ENCODE measurements at places on chromosomes 3 and 15. TPM values are rescaled to one million over a fixed set of nuclear protein-coding genes. Genes with fewer than 3 reads are reported as not detected.

- peaks cover 5% of the 10 kb centered on the region for H3K27me3 ChIP-seq
- H3K4me3 ChIP-seq, result no peak overlapping the region
- H3K27ac ChIP-seq, result no peak overlapping the region
- H3K36me3 ChIP-seq, result no peaks in the 10 kb centered on the region
These were observed 15.6 kb downstream of the TMEM158 start for GRCh38 chr3:45210308-45211041.

The MNS1 gene
- not detected for total RNA-seq

DNA sequence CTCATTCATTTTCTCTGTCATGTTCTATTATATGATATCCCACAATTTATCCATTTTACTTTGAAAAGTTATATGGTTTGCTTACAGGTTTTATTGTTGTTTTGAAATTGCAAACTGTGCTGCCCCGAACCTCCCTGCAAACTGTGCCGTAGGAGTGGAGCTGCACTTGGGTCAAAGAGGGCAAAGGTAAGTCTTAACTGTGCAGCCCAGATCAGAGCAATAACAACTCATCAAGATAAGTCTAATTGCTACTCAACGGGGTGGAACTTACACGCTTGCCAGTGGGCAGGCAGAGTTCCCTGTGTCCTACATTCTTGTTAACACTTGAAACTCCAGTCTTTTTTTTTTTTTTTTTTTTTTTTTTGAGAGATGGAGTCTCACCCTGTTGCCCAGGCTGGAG is 33.2 kb downstream of the ZDHHC19 start:
- no peaks in the 10 kb centered on the region for H3K36me3 ChIP-seq
- H3K27ac ChIP-seq, result no peak overlapping the region
- no peak overlapping the region for H3K4me3 ChIP-seq
- H3K4me1 ChIP-seq, result peaks cover 53% of the 10 kb centered on the region
- H3K27me3 ChIP-seq, result no peaks in the 10 kb centered on the region

GRCh38 chr3:152938974-152939636 is 104.2 kb downstream of the P2RY1 start:
- H3K27ac ChIP-seq, result no peak overlapping the region
- H3K27me3 ChIP-seq, result no peaks in the 10 kb centered on the region

DNA sequence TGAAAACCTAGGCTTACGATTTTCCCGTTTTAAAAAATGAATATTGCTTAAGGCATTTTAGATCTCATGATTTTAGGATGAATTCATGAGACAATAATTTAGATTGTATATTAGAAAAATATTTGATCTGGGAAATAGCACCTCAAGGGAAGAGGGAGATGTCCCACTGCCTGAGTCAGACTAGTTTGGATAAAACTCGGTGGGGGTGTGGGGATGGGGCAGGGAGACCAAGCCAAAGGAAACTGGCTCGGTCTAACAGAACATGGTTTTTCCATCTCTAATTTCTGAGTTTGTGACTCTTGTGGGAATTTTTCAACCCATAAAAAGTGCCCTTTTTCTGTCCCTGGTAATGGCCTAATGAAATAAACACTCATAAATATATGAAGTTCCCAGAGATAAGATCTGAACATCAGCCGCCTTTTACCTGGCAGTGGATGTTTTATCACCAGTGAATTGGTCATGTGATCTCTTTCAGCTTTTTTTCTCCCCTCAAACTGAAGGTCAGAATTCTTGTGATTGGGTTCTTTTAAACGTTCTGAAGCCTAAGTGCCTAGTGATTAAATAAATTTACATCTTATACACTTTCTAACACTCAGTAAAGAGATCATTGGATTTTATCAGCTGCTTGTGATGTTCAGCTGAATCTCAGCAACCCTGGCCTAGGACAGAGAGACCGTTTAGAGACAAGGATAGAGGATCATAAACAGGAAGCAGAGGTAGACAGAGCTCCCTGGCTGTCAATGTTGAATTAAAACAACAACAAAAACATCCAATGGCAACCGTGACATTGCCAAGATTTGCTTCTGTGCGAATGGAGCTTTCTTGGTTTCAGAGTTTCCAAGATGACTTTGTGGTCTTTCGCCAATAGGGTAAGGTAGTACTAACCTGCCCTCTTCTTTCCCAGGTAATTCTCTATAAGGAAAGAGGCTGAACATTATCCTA is 1038.2 kb downstream of the MCTP2 start:
- H3K4me1 ChIP-seq, result no peaks in the 10 kb centered on the region
- no peaks in the 10 kb centered on the region for H3K27me3 ChIP-seq
- no peak overlapping the region for H3K27ac ChIP-seq

- H3K4me1 ChIP-seq, result peaks cover 17% of the 10 kb centered on the region
- H3K27ac ChIP-seq, result no peak overlapping the region
- no peak overlapping the region for H3K4me3 ChIP-seq
- DNase-seq, result no peak
- no peaks in the 10 kb centered on the region for H3K36me3 ChIP-seq
- H3K27me3 ChIP-seq, result no peaks in the 10 kb centered on the region
These were observed 53.9 kb upstream of the KLF13 start for GRCh38 chr15:31272558-31273257.

GRCh38 chr15:50234764-50235163 is 30.8 kb downstream of the HDC start:
- H3K27ac ChIP-seq, result no peak overlapping the region
- no peaks in the 10 kb centered on the region for H3K4me1 ChIP-seq

The SNTN gene
- total RNA-seq, result not detected

- no peak overlapping the region for H3K4me3 ChIP-seq
- peaks cover 9% of the 10 kb centered on the region for H3K36me3 ChIP-seq
- H3K4me1 ChIP-seq, result no peaks in the 10 kb centered on the region
- DNase-seq, result no peak
- no peaks in the 10 kb centered on the region for H3K27me3 ChIP-seq
These were observed 15.4 kb downstream of the PLSCR1 start for GRCh38 chr3:146529021-146529420.

GRCh38 chr3:46349484-46350261 is 4.2 kb upstream of the CCR2 start:
- H3K4me1 ChIP-seq, result peaks cover 70% of the 10 kb centered on the region
- no peaks in the 10 kb centered on the region for H3K27me3 ChIP-seq
- peak; percentile 50 for DNase-seq
- H3K27ac ChIP-seq, result peak overlapping the region; percentile 10
- no peak overlapping the region for H3K4me3 ChIP-seq
- no peaks in the 10 kb centered on the region for H3K36me3 ChIP-seq

DNA sequence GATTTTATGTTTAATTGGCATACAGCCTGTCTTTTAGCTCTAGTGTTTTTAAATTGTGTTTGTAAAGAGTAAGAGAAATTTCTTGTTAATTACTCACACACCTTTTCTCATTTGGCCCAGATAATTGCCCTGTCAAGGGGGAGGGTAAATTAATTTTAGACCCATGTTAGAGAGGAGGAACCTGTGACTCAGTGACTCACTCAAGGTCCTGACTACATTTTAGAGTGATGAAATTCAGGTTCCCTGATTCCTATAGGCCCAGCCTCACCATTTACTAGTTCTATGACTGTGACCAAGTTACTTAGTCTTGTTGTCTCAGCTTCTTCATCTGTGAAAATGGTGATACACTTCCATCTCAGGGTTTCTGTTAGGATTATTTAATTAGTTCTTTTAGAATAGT is 125.2 kb upstream of the DPH6 start:
- DNase-seq, result no peak
- H3K36me3 ChIP-seq, result no peaks in the 10 kb centered on the region
- H3K27me3 ChIP-seq, result peaks cover 5% of the 10 kb centered on the region
- H3K27ac ChIP-seq, result no peak overlapping the region

The CFAP20DC gene
- 0.44 TPM for total RNA-seq

GRCh38 chr15:93451822-93452221 is 362.8 kb upstream of the RGMA start:
- no peaks in the 10 kb centered on the region for H3K36me3 ChIP-seq
- no peak overlapping the region for H3K4me3 ChIP-seq
- DNase-seq, result no peak
- H3K27ac ChIP-seq, result no peak overlapping the region

The ZNF770 gene
- total RNA-seq, result 63.5 TPM

The RNF7 gene
- total RNA-seq, result 65.2 TPM

Data from CD4-positive, alpha-beta memory T cell (primary cell).